ENCODE measurements at places on chromosomes 7 and 10.
A peak's percentile ranks its signal among the peaks of the same experiment; 100 is the strongest.

DNA sequence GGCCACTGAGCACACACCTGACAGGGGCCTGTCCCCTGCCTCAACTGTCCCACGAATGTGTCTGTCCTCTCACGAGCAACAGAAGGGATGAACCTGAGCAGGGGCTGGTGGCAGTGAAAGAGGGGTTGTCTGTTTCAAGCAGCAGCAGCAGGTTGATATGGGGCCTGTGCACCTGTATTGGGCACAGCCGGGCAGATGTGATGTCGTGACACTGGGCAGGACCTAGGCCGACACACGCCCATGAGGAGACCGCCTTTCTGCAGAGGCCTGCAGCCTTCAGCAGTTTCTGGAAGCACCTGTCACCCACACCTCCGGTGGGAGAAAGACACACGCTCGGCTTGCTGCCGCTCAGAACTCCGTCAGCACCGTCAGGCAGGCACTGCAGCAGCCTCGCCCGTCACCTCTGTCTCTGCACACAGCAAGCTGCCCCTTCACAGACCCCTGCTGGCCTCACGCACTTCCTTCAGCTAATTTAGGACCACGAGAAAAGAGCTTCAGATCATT, 48.5 kb downstream of the AMZ1 start:
- H3K4me3 ChIP-seq = no peak overlapping the region
- H3K4me1 ChIP-seq = peaks cover 5% of the 10 kb centered on the region
- H3K36me3 ChIP-seq = peaks cover 12% of the 10 kb centered on the region
- DNase-seq = no peak
- no peaks in the 10 kb centered on the region for H3K27me3 ChIP-seq

DNA sequence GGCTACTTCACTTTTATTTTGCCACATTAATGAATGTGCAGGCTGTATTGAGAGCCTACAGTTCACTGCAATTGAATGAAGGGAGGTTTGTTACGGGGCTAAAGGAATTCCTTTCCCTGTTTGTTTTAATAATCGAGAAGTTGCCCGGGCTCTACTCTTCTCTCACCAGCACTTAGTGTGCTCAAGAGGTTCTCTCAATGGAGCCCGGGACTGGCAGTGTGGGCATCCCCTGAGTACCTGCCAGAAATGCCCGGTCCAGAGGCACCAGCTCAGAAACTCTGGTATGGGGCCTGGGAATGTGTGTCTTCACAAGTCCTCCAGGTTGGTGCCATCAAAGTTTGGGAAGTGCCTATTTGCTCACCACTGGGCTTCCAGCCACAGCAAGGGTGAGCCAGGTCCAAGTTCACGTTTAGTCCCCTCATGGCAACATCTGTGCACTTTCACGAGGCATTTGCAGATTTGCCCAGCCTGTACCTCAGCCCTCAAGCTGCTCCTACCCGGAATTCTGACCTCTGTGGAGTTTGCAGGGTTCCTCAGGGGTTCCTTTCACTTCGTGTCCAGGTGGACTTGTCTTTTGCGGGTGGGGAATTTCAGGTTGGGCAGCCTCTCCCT, 622.4 kb downstream of the SDK1 start:
- H3K27ac ChIP-seq = no peak overlapping the region
- DNase-seq = no peak
- peaks cover 2% of the 10 kb centered on the region for H3K36me3 ChIP-seq
- no peak overlapping the region for H3K4me3 ChIP-seq
- peaks cover 17% of the 10 kb centered on the region for H3K4me1 ChIP-seq

DNA sequence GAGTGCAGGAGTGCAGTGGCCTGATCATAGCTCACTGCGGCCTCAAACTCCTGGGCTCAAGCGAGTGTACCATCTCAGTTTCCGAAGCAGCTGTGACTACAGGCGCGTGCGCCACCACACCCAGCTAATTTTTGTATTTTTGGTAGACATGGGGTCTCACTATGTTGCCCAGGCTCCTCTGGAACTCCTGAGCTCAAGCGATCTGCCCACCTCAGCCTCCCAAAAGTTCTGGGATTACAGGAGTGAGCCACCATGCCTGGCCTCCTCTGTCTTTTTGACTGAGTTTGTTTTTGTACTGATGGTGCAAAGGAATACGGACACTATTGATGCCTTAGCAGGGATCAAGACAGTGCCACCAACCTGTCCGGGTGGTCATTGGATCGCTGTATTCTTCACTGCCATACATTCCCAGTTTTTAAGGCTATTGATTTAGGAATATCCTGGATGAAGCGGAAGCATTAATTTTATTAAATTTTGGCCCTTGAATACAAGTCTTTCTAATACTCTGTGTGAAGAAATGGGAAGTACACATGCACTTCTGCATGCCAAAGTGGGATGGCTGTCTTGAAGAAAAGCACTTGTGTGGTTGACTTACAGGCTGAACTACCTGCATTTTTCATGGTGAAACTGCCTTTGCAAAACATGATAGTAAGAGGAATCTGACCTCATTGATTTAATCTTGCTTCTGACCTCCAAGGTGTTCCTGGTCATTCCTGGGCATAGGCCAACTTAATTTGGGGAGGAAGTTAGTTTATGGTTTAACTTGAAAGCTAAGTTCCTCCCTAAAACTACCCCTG, 2.1 kb upstream of the CUL2 start:
- no peak overlapping the region for H3K4me3 ChIP-seq
- DNase-seq = no peak
- H3K27ac ChIP-seq = no peak overlapping the region
- H3K4me1 ChIP-seq = peaks cover 29% of the 10 kb centered on the region

GRCh38 chr10:2968401-2969058, 98.8 kb upstream of the PFKP start:
- peaks cover 8% of the 10 kb centered on the region for H3K27me3 ChIP-seq
- no peaks in the 10 kb centered on the region for H3K4me1 ChIP-seq
- no peak overlapping the region for H3K27ac ChIP-seq
- no peak overlapping the region for H3K4me3 ChIP-seq
- DNase-seq = no peak

- H3K36me3 ChIP-seq = peaks cover 3% of the 10 kb centered on the region
- no peaks in the 10 kb centered on the region for H3K27me3 ChIP-seq
- no peak for DNase-seq
These were observed 56.3 kb downstream of the LRMDA start for GRCh38 chr10:75487755-75488125.

- peak overlapping the region; percentile 89 for H3K27ac ChIP-seq
- peaks cover 5% of the 10 kb centered on the region for H3K36me3 ChIP-seq
- peaks cover 11% of the 10 kb centered on the region for H3K4me1 ChIP-seq
- DNase-seq = no peak
- peak overlapping the region; percentile 83 for H3K4me3 ChIP-seq
These were observed 683 bp upstream of the ENTPD7 start for GRCh38 chr10:99658622-99659030.

GRCh38 chr10:99443500-99443899, 13.1 kb upstream of the GOT1 start:
- DNase-seq = no peak
- H3K27ac ChIP-seq = no peak overlapping the region
- no peak overlapping the region for H3K4me3 ChIP-seq
- H3K27me3 ChIP-seq = peaks cover 14% of the 10 kb centered on the region

DNA sequence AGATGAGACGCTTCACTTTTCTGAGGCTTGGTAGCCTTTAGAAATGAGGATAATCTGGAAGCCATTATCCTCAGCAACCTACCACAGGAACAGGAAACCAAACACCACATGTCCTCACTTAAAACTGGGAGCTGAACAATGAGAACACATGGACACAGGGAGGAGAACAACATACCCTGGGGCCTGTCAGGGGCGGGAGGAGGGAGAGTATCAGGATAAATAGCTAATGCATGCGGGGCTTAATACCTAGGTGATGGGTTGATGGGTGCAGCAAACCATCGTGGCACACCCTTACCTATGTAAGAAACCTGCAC, 48.9 kb downstream of the LRGUK start:
- H3K36me3 ChIP-seq = no peaks in the 10 kb centered on the region
- no peaks in the 10 kb centered on the region for H3K27me3 ChIP-seq
- DNase-seq = no peak
- H3K4me3 ChIP-seq = no peak overlapping the region
- H3K27ac ChIP-seq = no peak overlapping the region

GRCh38 chr10:114362826-114363355, 41.4 kb downstream of the AFAP1L2 start:
- H3K27me3 ChIP-seq = peaks cover 8% of the 10 kb centered on the region
- H3K36me3 ChIP-seq = no peaks in the 10 kb centered on the region
- H3K4me3 ChIP-seq = no peak overlapping the region

Data from progenitor cell of endocrine pancreas (in vitro differentiated cells).